Glutamatergic neuron (in vitro differentiated cells): ENCODE measurements at places on chromosomes 13 and 19. TPM values are rescaled to one million over a fixed set of nuclear protein-coding genes. Genes with fewer than 3 reads are reported as not detected.

Gene CGB3
- not detected for total RNA-seq

Gene FXYD3
- not detected for total RNA-seq

Gene SIGLEC8
- not detected for total RNA-seq

Gene TEX101
- not detected for total RNA-seq

Gene MADCAM1
- 1.7 TPM for total RNA-seq

Gene ZNF723
- not detected for total RNA-seq

Gene FCER2
- not detected for total RNA-seq

GRCh38 chr19:16594131-16594586, 21.9 kb upstream of the SLC35E1 start:
- no peak for DNase-seq

DNA sequence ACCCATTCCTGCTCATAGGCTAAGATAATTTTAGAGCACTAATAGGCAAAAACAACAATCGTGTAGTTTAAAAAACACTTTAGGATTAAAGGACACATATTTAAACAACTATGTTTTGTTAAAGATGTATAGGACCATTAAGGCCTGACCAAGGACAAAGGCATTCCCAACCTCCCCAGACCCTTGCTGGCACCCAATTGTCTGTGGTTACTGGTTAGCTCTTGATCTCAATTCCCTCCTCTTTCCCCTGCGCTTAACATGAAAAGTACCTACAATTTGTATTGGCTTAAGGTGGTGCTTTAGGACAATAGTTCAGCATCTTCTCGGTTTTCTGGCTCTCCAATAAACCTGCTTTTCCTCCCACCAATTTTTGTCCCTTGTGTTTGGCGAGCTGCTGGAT, 51.0 kb downstream of the TEX26 start:
- no peak for DNase-seq

GRCh38 chr13:100022798-100023197, 41.2 kb downstream of the ZIC2 start:
- no peak for DNase-seq

DNA sequence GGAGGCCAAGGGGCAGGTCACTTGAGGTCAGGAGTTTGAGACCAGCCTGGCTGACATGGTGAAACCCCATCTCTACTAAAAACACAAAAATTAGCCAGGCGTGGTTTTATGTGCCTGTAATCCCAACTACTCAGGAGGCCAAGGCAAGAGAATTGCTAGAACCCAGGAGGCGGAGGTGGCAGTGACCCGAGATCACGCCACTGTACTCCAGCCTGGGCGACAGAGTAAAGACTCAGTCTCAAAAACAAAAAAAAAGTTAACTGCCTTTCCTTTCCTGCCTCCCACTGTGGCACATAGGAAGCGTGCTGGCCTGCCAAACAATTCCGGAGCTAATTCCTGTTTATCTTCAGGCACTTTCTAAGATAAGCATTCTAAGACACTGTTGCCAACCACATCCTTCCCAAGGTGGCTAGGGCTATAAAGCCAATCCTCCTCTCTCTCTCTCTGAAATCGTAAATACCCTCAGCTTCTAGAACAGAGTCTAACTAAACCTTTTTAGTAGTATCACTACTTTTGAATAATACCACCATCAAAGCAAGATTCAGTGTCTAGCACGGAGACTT, 21.6 kb downstream of the SLC25A30 start:
- DNase-seq = no peak

DNA sequence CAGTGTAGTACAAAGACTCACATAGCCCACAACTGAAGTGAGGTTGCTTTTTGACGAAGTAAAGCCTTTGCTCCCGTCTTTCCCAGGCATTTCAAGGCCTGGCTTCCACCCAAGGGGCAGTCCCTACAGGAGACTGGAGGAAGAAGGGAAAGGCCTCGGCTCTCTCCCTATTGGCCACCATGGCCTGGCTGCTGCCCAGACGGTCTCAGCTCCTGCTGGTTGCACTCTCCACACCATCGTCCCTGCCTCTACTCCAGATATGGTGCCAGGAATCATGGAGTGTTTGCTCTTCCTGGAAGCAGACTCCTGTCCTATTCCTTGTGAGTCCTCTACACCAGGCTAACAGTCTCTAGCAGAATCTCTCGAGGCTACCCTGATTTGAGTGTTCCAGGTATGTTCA, 124.1 kb upstream of the UQCRFS1 start:
- DNase-seq = no peak

- no peak for DNase-seq
Measured at GRCh38 chr13:92947770-92948434, 278.7 kb upstream of the GPC6 start.

DNA sequence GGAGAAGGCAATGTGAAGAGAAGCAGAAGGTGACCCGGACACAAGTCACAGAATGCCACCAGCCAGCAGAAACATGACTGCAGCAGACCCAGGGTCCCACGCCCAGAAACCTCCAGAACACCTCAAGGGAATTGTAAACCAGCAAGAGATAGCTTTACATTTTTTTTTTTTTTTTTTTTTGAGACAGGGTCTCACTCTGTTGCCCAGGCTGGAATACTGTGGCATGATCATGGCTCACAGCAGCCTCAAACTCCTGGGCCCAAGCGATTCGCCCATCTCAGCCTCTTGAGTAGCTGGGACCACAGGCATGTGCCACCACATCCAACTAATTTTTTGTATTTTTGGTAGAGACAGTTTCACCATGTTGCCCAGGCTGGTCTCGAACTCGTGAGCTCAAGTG, 10.5 kb upstream of the CEACAM20 start:
- no peak for DNase-seq
